ENCODE measurements at places on chromosomes 7 and 10.

GRCh38 chr7:978049-978346, 2.6 kb upstream of the COX19 start:
- no peaks in the 10 kb centered on the region for H3K36me3 ChIP-seq
- H3K27me3 ChIP-seq, result no peaks in the 10 kb centered on the region
- H3K4me1 ChIP-seq, result peaks cover 17% of the 10 kb centered on the region
- no peak overlapping the region for H3K27ac ChIP-seq

- H3K36me3 ChIP-seq, result peaks cover 26% of the 10 kb centered on the region
- no peaks in the 10 kb centered on the region for H3K27me3 ChIP-seq
- DNase-seq, result no peak
- H3K4me1 ChIP-seq, result peaks cover 2% of the 10 kb centered on the region
These were observed 36.6 kb upstream of the SPOCK2 start for GRCh38 chr10:72124989-72125388.

- H3K27me3 ChIP-seq, result peaks cover 13% of the 10 kb centered on the region
- H3K4me1 ChIP-seq, result no peaks in the 10 kb centered on the region
- H3K4me3 ChIP-seq, result no peak overlapping the region
- no peak for DNase-seq
These were observed 39.0 kb upstream of the PTPRZ1 start for GRCh38 chr7:121833991-121834390.

DNA sequence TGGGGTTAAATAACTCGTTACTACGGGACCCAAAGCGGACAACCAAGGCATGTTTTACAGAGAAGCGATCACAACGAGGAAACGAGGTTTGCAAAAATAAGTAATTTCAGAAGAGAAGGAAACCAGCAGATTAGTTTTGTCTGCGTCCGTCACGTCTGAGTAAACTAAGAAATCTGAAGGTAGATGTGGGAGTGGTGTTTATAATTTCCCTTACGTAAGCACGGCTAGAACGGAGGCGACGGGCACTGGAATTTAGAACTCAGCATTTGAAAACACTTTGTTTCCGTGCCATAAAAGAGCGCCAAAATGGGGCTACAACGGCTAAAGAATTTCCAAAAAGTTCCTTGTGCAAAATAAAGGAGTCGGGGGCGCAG, 718 bp upstream of the UMAD1 start:
- H3K4me3 ChIP-seq, result peak overlapping the region; percentile 96
- no peaks in the 10 kb centered on the region for H3K27me3 ChIP-seq
- H3K36me3 ChIP-seq, result peaks cover 3% of the 10 kb centered on the region
- peaks cover 22% of the 10 kb centered on the region for H3K4me1 ChIP-seq
- no peak for DNase-seq
- peak overlapping the region; percentile 98 for H3K27ac ChIP-seq

DNA sequence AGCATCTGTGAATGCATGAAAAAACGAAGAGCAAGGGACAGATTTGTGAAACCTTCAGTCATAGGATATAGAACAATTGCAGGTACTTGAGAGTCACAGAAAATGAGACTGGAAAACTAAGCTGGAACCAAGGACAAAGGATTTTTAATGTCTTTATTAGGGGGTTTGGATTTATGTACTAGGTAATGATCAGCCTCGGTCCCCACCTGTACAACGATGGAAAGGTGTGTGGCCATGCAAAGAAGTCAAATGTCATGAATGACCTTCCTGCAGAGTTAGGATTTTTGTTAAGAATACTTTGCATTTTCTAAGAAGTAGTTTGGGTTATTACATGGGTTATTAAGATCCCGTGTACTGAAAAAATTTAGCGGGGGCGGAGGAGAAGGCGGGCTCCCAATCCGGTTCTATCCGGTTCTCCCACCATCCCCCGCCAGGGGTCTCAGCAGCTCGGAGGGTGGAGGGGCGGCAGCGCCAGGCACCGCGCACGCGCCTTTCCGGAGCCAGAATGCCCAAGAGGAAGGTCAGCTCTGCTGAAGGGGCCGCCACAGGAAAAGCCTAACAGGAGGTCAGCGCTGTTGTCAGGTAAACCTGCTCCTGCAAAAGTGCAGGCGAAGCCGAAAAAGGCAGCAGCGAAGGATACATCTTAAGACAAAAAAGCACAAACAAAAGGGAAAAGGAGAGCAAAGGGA, 327.5 kb upstream of the PLXDC2 start:
- peak overlapping the region; percentile 89 for H3K27ac ChIP-seq
- DNase-seq, result peak; percentile 34
- H3K4me1 ChIP-seq, result peaks cover 20% of the 10 kb centered on the region
- H3K36me3 ChIP-seq, result peaks cover 15% of the 10 kb centered on the region
- H3K4me3 ChIP-seq, result peak overlapping the region; percentile 69
